ENCODE measurements at places on chromosomes 7 and 10. TPM values are rescaled to one million over a fixed set of nuclear protein-coding genes. Genes with fewer than 3 reads are reported as not detected.

GRCh38 chr7:111933609-111934008 lies 272.6 kb downstream of the DOCK4 start:
- no peaks in the 10 kb centered on the region for H3K36me3 ChIP-seq
- no peak overlapping the region for H3K27ac ChIP-seq
- H3K27me3 ChIP-seq, result no peaks in the 10 kb centered on the region
- no peaks in the 10 kb centered on the region for H3K4me1 ChIP-seq
- H3K4me3 ChIP-seq, result no peak overlapping the region

GRCh38 chr10:5434017-5434753 lies 21.8 kb downstream of the NET1 start:
- H3K27me3 ChIP-seq, result no peaks in the 10 kb centered on the region
- no peaks in the 10 kb centered on the region for H3K4me1 ChIP-seq
- no peak for DNase-seq

DNA sequence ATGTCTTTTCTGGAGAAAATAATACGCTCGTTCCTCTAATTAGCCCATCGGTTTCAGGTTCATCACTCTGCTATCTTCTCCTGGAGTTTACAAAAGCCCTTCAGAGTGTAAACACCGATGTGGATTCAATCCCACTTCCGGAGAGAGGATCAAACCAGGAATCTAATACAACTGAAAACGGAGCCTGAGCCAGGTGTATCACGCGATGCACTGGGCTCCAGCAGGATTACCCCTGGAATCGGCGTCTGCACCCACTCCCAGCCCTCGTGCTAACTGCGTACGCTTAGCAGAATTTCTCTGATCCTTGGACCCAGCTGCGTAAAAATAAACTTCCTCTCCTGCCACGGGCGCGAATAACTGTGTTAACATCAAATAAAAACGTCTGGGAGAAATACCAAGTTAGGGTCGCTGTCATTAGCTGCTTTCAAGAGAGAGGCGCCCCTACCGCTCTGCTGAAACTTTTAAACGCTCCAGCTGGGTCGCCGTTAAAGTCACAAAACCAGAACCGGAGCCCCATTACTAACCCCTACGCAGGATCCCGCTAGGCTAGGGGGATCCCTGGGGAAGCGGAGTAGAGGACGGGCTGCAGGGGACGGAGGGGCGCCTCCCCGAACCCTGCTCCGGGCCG lies 502 bp downstream of the ZNF3 start:
- peak overlapping the region; percentile 91 for H3K27ac ChIP-seq
- peaks cover 9% of the 10 kb centered on the region for H3K4me1 ChIP-seq
- DNase-seq, result no peak
- no peaks in the 10 kb centered on the region for H3K27me3 ChIP-seq
- H3K36me3 ChIP-seq, result peaks cover 12% of the 10 kb centered on the region

- no peaks in the 10 kb centered on the region for H3K27me3 ChIP-seq
- no peak for DNase-seq
- no peaks in the 10 kb centered on the region for H3K4me1 ChIP-seq
- no peak overlapping the region for H3K27ac ChIP-seq
- H3K36me3 ChIP-seq, result no peaks in the 10 kb centered on the region
Measured at GRCh38 chr10:35934642-35934995, 292.5 kb upstream of the FZD8 start.

The FEZF1 gene
- total RNA-seq, result not detected

All from Panc1 (cell line).